ENCODE measurements at places on chromosomes 6 and 20. TPM values are rescaled to one million over a fixed set of nuclear protein-coding genes. Genes with fewer than 3 reads are reported as not detected.
A peak's percentile ranks its signal among the peaks of the same experiment; 100 is the strongest.

GRCh38 chr6:13661647-13662046 lies 46.5 kb downstream of the NOL7 start:
- no peak for DNase-seq

DNA sequence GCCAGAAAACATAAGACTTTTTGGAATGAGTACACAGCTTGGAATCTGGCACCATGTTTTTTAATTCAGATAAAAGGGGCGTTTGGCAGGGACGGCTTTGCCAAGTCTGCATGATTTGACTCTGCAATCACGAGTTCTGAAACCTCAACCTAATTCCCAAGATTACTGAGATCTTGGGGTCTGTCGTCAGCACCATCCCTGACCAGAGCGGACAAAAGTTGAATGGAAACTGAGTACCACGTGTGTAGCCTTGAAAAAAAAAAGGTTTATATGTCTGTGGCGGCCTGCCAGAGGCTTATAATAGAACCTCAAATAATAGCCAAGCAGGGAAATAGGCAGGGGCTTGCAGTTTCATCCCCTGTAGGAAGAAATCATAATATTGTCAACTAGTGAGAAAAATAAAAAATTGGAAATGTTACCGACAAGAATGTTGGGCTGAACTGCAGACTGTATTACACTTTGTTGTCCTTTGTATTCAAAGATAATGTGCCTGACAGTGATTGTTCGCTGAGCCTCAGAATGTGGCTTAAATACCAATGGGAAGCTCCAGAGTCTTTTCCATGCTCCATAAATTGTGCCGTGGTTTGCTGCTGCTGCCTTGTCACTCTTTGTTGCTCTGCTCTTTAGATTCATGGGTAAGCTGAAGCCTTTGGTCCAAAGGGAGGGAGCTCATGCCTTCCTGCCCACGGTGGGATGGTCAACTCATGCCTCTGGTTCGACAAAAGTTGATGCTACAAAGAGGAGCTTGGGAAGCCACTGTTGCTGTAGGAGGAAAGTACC lies 118.8 kb upstream of the ARID1B start:
- peak; percentile 94 for DNase-seq

ARMH2 gene
- total RNA-seq = not detected

CYP21A2 gene
- 1.3 TPM for total RNA-seq

GRCh38 chr6:158639056-158639455 lies 5.5 kb downstream of the DYNLT1 start:
- no peak for DNase-seq

- peak; percentile 10 for DNase-seq
Observed at GRCh38 chr6:84346372-84346771, 118.9 kb upstream of the CEP162 start.

HRH3 gene
- total RNA-seq = not detected

WFDC5 gene
- not detected for total RNA-seq

GRCh38 chr6:95084867-95085266 lies 492.5 kb upstream of the MANEA start:
- no peak for DNase-seq

KIF13A gene
- 86.8 TPM for total RNA-seq

DNA sequence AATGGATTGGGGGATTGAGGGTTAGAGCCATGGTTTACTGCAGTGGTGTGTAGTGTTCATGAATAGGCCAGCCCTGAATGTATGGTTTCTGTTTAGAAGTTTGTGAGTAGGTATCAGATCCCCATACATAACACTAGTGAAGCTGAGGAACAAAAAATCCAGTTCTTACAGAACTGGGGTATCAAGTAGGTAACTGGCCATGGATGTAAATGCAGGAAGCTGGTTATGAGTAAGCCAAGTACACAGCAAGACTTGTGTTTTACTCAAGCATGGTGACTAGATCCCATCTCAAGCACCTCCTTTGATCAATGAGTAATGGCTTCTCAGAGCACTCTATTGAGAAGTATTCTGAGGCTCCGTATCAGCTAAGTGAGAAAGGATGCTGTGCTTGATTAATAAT lies 613.7 kb upstream of the FLRT3 start:
- DNase-seq = no peak

DNA sequence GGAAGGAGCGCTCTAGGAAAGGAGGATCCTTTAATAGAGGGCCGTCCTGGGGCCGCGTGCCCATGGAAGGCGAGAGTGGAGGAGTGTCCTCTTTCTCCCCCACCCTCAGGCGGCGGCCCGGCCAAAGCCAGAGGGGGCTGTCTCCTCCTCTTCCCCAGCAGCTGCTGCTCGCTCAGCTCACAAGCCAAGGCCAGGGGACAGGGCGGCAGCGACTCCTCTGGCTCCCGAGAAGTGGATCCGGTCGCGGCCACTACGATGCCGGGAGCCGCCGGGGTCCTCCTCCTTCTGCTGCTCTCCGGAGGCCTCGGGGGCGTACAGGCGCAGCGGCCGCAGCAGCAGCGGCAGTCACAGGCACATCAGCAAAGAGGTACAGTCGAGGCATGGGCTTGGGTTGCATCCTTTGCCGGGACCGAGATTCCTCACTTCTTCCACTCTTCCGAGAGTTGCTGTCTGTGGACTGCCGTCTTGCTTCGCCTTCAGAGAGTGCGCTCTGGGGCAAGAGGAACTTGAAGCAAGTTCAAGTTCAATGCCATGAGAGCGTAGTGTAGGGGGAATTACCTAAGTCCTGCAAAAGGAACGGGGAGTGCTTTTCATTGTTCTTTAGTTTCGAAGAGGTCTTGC lies at the start of gene LAMA2:
TSS of gene LAMA2 (plus strand) at position 148 of the 621 bp plus-strand sequence. CDS start at position 256, 108 bp downstream.
- DNase-seq = peak; percentile 78

DNA sequence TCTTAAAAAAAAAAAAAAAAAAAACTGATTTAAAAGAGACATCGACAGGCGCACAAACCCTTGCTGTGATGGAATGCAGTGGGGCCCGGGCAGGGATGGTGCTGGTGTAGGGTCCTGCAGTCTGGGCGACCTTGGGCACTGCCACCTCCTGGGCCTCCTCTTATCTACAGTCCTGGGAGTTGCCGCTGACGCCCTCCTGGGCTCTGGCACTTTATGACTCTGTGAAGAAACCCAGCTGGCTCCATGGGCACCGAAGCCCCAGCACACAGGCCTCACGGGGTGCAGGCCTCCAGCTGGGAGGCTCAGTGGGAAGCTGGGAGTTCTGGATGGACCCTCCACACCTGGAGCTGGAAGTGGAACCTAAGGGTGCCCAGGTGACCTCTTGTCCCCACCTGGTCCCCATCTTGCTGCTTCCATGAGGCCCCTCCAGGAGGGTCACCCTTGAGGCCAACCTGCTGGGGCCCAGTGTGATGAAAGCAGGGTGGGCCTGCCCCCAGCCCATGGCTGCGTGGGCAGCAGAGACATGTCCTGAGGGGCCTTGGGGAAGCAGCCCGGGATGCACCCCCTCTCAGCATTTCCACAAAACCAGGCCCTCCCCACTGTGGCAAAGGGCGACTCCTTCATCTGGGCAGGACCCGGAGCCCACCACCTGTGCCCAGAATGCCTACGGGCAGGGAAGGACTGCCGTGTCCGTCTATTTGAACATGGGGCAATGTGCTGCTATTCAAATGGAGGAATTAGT lies 104.9 kb downstream of the ASXL1 start:
- DNase-seq = no peak
